Activated CD4-positive, alpha-beta T cell treated with anti-CD3 and anti-CD28 coated beads, Interleukin-2, Interleukin-6, amounts not matched to agents 100 ng/mL and 50 ng/mL, durations not matched to agents 16 hours and 8 hours (primary cell): ENCODE measurements at places on chromosomes 12 and 14.

- DNase-seq: peak; percentile 46
Observed at GRCh38 chr14:71932229-71932981, at the start of gene RGS6. TSS of gene RGS6 (plus strand) at chr14:71932429.

GRCh38 chr12:4014444-4014843 lies 141.2 kb upstream of the PARP11 start:
- DNase-seq: no peak

- DNase-seq: no peak
Observed at GRCh38 chr14:22163051-22163450, 426.0 kb downstream of the DAD1 start.

DNA sequence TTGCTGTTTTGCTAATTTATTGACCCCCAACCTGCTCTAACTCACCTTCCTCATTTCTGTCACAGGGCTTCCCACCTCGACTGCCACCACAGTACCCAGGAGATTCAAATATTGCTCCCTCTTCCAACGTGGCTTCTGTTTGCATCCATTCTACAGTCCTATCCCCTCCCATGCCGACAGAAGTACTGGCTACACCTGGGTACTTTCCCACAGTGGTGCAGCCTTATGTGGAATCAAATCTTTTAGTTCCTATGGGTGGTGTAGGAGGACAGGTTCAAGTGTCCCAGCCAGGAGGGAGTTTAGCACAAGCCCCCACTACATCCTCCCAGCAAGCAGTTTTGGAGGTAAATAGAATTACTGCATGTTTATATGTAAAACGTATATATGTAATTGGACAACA lies 68.8 kb downstream of the RAD52 start:
- no peak for DNase-seq

DNA sequence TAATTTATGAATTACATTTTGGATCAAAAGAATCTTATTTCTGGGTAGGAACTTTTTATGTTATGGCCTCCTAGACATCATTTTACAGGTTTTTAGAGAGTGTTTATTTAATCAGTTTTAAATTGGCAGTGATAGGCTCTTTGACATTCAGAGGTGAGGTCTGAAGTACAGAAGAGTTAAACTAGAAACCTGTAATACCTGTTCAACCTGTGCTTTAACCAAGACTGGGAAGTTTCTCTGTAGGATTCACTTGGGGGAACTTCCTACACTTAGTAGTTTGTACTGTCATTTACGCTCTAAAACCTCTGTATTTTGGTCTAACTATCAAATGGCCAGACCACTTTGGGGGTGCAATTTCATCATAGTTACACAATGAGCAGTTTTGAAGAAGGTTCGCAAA lies 35.9 kb downstream of the PLEKHA5 start:
- no peak for DNase-seq

- DNase-seq: peak; percentile 12
Observed at GRCh38 chr14:102872020-102872419, 50.4 kb upstream of the AMN start.

- no peak for DNase-seq
Observed at GRCh38 chr14:74049876-74050495, 30.8 kb downstream of the BBOF1 start.

DNA sequence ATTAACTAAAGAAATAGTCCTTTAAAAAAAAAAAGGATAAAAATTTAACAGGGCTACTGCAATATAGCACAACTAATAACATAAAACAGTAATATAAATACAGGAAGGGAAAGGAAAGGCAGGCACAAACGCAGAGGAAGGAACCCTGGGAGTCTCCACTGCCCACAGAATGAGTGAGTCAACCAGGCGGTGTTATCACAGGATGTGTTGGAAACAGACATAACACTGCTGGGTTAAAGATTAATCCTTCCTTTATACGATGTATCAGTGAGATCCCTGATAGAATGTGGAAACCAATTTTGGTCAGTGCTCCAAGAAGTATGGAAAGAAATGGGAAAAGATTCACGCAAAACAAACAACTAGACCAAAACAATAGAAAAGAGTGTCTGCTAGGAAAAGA lies 47.9 kb downstream of the FGD6 start:
- no peak for DNase-seq

GRCh38 chr14:72024043-72024407 lies 91.8 kb downstream of the RGS6 start:
- peak; percentile 73 for DNase-seq

- DNase-seq: no peak
Observed at GRCh38 chr12:71008616-71009015, 88.1 kb upstream of the PTPRR start.

DNA sequence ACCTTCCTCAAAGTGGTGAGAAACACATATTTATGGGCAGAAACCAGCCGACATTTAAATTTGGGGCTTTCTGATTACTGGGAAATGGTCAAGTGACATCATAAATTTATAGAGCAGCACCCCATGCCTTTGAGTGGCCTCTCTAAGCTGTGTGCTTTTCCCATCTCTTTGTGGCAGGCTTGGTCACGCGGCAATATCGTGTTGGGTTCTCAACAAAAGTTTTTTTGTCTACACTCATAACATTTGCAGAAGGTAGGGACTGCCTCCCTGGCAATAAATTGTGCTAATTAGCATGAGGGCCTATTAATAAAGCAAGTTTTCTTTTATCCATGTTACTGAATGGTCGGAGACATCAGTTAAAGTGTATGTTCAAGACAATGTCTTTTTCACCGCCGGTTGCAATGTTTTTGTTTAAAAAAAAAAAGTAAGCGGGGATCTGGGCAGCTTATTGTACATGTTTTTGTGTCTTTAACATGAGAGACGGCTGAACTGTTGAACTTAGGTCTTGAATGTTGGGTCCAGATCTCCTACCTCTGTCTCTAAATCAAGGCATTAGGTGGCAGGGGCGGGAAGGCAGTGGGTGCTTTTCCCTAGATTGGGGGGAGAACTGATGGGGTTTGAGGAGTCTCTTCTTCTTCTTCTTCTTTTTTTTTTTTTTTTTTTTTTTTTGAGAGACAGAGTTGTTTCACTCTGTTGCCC lies 193.3 kb downstream of the PHETA1 start:
- no peak for DNase-seq

DNA sequence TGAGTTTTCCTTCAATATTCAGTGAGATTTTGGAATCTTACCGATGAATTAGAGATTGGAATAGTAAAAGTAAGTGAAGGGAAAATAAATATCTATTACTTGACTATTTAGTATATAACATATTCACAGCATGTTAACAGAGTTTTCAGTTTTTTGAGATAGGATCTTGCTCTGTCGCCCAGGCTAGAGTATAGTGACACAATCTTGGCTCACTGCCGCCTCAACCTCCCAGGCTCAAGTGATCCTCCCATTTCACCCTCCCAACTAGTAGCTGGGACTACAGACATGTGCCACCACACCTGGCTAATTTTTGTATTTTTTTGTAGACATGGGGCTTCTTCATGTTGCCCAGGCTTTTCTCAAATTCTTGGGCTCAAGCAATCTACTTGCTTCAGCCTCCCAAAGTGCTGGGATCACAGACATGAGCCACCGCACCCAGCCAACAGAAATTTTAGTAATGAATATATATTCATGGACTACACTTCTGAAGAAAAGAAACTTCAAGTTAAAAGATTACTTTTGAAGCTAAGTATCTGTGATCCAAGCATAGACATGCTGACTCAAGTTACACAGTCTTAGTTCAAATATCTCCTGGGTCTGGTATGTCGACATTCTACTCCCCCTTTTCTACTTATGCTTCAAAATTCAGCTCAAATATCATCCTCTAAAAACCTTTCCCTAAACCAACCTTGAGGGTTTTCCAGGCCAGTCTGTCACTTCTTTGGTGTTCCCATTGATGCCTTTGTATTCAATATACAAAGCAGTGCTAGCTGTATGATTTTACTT lies 13.8 kb downstream of the UBE2N start:
- no peak for DNase-seq

GRCh38 chr14:56339855-56340701 lies 221.9 kb downstream of the PELI2 start:
- DNase-seq: peak; percentile 58

DNA sequence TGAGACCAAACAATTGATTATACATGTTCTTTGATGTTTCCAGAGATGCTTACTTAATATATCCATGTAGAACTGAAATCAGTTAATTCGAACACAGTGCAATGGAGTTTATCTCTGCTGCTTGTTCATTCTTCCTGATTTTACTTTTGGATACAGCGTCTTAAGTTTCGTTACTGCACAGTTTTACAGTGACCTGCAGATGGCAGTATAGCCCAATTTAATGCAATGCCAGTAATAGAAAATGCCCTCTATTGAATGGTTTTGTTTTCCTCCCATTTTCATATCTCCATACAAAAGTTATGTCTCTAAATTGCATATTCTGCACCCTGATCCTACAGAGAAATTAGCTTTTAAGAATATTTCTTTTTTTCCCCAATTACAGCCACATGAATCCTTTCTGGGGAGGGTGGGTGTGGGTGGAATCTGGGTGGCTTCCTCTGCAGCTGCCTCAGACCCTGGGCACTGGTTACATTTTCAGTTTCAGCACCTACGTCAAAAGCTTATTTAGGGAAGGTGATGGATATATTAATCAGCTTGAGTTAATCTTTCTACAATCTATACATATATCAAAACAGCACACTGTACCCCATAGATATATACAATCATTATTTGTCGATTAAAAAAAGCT lies 101.1 kb upstream of the DCD start:
- DNase-seq: peak; percentile 65

DNA sequence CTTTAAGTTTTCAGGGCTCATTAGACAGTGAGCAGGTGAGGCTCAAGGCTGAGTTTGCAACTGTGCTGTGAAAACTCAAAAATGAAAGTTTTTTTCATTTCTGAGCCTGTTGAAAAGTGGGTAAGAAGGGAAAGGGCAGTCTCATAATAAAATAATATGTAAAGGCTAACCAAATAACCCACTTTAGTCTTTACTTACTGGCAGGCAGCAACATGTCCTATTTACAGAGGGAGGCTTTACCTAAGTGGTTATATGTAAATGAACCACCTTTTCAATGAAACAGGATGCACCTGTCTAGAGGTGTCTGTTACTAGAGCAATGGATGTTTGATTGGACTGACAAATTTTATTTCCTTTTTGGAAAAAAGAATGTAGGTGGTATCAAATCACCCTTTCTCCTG lies 158.0 kb downstream of the ETV6 start:
- DNase-seq: no peak

GRCh38 chr12:104636496-104636895 lies 179.7 kb downstream of the CHST11 start:
- no peak for DNase-seq

DNA sequence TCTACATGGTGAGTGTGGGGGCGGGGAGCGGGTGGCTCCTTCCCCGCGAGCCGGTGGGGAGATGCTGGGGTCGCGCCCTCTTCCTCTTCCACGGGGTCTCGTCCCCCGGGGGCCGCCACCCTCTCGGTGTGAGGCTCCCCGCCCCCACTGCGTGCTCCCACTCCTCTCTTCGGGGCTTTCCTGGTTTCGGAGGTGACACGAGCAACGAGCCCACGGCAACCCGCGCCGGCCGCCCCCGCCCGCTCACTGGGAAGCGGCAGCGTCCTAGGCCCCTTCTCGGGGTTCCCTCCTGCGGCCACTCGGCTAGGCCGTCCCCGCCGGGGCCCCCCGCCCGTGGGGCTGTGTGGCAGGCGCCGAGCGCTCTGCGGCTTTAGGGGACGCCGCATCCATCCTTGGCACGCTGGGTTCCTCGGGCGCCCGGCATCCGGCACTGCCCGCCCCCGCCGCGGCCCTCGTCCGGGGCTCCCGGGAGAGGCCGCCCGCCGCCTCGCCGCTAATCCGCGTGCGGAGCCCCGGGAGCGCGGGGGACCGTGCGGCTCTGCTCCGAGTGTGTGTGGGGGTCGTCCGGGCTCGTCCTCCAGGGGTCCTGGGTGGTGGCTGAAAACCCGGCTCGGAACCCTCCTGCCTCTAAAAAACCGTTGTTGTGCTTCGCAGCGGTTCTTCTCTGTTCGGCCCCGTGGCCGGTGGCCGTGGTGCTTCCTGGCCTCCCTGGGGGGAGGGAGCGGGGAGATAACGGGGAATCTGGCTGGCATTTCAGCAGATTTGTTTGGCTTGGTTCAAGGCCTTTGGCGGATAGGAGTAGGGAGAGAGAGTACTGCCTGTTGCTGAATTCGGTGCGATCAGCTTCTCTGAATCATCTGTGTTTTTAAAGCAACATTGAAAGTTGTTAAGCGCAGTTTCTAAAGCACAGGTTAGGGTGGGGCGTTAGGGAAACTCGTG lies 1.0 kb downstream of the PCNX1 start:
- peak; percentile 57 for DNase-seq

DNA sequence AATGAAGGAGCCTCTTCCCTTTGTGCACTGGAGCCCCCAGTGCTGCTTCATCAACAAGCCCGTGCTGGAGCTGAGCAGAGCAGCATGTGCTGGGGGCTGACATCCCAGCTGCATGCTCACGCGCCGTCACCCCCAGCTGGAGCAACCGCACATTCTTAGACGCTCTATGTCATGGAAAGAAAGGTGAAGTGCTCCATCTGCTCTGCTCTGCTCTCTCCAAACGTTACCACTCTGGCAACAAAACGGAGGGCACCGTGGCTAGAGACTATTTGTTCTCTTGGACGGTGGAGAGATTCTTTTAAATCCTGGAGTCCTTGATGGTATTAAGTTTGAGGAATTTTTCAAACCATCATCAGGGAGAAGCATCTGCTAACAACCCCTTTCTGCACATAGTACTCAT lies 208.4 kb downstream of the C12orf75 start:
- no peak for DNase-seq

GRCh38 chr12:38544330-38545066 lies 227.9 kb downstream of the ALG10B start:
- DNase-seq: no peak

GRCh38 chr12:34400411-34400881 lies 378.1 kb downstream of the ALG10 start:
- no peak for DNase-seq

DNA sequence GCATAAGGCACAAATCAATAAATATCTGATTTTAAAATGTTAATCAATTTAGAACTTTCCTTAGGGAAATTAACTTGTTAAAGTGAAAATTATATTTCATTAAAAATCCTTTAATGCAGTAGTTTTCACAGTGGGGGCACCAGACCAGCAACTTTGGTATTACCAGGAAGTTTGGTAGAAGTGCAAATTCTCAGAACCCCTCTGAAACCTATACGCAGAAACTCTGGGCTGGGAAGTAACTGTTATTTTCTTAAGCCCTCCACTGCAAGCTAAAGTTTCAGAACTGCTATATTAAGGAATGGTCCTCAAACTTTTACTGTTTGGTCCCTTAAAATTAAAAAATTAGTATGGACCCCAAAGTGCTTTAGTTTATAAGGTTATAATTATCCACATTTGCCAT lies 35.7 kb downstream of the GNPTAB start:
- peak; percentile 69 for DNase-seq

DNA sequence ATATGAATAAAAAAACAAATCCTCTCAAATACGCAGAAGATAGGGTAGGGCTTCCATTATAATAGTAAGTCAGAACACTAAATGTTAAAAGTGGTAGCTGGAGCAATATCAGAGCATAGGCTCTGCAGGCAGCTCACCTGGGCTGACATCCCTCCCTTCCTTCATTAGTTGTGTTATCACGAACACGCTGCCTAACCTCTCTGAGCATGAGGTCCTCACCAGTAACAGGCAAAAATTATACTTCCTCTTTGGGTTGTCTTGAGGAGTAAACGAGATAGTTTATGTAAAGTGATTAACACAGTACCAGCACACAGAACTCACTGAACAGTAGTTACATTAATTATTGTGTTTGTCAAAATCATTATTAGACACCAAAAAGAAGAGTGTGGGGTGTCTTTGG lies 154.3 kb downstream of the STXBP6 start:
- DNase-seq: no peak
